Urinary bladder (tissue), 4 donors: ENCODE measurements at places on chromosomes 13 and 19. TPM values are rescaled to one million over a fixed set of nuclear protein-coding genes. Genes with fewer than 3 reads are reported as not detected.

DNA sequence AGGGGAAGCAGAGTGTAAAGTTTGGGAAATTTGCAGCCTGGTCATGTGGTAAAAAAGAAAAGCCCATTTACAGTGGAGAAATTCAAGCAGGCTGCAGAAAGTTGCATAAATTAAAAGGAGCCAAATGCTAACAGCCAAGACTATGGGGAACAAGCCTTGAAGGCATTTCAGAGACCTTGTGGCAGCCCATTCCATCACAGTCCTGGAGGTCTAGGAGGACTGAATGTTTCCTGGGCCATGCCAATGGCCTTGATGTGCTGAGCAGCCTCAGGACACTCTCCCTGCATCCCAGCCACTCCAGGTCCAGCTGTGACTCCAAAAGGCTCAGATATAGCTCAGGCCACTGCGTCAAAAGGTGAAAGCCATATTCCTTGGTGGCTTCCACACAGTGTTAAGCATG is 1202.4 kb upstream of the ATXN8OS start:
- no peak for DNase-seq

Gene BEST2
- polyA plus RNA-seq: not detected

DNA sequence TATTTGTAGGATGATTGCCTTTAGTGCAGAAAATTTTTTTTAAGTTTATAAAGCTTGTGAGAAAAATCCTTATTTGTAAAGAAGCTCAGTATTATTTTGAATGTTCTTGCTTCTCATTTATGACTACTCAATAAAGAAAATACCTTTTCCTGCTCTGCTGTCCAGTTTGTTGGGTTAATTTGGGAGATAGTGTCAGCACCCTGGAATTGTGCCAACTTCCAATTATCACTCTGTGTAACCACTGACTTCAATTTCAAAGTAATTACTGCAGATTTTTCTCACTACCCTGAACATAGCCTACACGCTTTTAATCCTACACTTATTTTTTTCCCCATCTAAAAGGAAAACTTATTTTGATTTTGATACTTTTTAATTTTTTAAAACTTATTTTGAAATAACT is 93.1 kb downstream of the GGACT start:
- no peak for DNase-seq

Gene PNMA8C
- 0.68 TPM for polyA plus RNA-seq

Gene CD37
- 12.4 TPM for polyA plus RNA-seq

GRCh38 chr19:1513499-1514294 is 878 bp upstream of the ADAMTSL5 start:
- no peak for DNase-seq

Gene DOCK6
- 30.6 TPM for polyA plus RNA-seq

DNA sequence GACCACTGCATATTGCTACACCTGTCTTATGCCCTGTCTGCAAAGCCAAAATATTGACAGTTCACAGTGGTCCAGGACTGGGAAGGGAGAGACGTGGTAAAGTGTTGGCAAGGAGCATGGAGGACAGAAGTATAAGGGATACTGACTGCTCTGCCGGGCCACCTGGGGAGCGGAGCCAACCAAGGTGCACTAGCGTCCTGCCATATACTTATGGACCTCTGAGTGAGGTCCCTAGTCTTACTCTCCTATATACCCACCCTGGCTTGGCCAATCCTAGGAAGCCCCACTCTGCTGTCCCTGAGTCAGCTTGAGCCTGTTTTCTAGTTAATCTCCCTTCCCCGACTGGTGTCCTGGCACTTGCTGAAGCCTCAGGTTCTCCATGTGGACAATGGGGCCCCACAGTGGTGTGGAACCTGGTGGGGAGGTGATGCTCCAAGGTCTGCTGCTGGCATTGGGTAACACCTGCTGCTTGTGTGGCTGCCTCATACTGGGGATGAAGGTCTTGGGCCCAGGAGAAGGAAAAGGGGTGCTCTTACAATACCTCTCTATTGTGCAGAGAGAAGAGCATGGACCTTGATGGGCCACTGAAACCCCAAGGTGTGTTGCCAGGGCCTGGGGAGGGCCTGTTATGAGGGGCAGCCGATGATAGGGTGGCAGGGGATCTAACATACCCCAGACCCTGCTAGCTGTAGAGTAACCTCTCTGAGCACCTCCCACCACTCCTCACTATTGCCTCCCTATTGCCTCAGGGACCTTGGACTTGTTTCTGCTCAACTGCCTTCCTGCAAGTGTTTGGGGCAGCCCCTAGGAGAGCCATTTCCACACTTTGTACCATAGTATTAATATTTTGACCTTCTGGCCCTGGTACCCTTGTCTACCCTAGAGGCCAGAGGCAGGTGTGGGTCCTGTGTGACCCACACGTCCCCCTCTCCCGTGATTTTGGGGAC is 6.7 kb upstream of the TRIM28 start:
- DNase-seq: no peak

Gene SYT5
- 0.77 TPM for polyA plus RNA-seq

- no peak for DNase-seq
Measured at GRCh38 chr13:94322925-94323763, 156.3 kb downstream of the DCT start.
